Stimulated activated CD8-positive, alpha-beta memory T cell treated with anti-CD3 and anti-CD28 coated beads, Interleukin-7, amount 100 ng/mL, for 24 hours (primary cell): ENCODE measurements at places on chromosomes 4 and X.

GRCh38 chr4:25900310-25900709 lies 13.7 kb upstream of the SMIM20 start:
- DNase-seq: no peak

DNA sequence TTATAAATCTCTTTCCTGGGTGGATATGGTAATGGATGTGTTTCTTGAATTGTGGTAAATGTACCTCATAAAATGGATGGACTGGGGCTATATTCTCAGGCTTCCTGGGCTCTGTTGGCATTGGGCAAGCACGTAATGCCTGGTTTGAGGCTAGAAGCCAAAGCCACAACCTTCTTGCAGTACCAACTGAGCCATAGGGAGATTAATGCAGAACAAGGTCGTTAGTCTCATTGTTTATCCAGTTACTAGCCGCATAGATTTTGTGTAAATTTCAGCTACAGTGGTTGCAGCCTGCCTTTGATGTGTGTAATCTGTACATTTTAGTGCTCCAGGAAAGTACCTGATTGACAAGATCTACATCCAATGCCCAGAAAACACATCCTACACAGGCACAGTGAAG lies 7.2 kb upstream of the LEF1 start:
- DNase-seq: no peak

DNA sequence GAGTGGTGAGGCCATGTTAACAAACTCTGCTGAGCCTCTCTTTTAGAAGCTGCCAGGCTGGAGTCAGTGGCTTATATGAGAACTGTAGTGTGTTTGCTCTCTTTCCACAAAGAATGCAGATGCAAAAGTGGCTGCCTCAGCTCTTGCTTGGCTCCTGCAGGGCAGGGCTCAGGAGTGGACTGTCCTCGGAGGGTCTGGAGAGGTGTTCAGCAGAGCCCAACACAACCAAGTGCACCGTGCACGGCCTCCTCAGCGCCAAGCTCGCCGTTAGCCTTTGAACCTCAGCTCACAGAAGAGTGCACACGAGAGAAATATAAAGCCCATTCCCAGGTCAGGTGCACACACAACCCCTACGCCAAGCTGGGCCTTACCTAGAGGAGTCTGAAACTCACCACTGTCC lies 82.8 kb downstream of the C4orf51 start:
- no peak for DNase-seq

- DNase-seq: no peak
These were observed 49.0 kb downstream of the TBC1D19 start for GRCh38 chr4:26632916-26633315.

- DNase-seq: no peak
These were observed 15.8 kb downstream of the UGT2B10 start for GRCh38 chr4:68831642-68832041.

GRCh38 chr4:8029689-8030088 lies 90.0 kb upstream of the AFAP1 start:
- no peak for DNase-seq
